ENCODE measurements at places on chromosomes 1 and 21.

GRCh38 chr1:161020509-161021164 is at the start of gene F11R:
TSS of gene F11R (minus strand) at chr1:161021152. CDS start at chr1:161021073, 79 bp downstream.
- peak; percentile 41 for DNase-seq

DNA sequence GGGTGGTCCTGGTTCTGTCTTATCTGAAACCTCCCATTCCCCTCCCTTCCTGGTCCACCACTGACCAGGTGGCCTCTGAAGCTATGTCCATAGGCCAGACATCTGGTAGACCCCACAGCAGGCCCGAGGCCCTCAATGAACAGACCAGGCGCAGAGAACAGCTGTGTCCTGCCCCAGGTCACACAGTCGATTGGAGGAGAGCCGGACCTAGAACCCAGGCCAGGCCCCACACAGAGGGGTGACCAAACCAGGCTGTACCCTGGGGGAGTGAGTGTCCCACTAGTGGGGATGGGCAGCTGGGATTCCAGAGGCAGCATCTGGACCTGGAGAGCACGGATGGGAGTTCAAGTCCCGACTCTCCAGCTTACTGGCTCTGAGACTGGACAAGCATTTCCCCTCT is 29.2 kb downstream of the RNU1-1 start:
- no peak for DNase-seq

- DNase-seq, result no peak
These were observed 12.3 kb downstream of the MACF1 start for GRCh38 chr1:39216771-39217170.

GRCh38 chr21:32083197-32083596 is 195.7 kb downstream of the MIS18A start:
- peak; percentile 67 for DNase-seq

DNA sequence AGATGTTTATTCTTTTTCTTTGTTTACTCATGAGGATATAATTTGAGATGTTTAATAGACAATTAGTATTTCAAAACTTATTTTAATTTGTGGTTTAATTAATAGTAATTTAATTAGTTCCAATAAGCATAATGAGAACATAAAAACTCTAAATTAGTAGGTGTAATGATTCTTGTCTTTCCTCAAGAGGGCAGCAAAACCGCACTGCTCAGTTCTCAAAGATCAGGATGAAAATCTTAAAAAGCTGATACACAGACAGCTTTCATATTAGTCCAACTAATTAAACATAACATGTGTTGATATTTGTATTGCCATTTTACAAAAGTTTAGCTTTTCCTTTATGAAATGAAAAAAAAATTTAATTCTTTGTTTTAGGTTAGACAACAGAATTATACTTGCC is 106.7 kb upstream of the C21orf91 start:
- DNase-seq, result no peak

DNA sequence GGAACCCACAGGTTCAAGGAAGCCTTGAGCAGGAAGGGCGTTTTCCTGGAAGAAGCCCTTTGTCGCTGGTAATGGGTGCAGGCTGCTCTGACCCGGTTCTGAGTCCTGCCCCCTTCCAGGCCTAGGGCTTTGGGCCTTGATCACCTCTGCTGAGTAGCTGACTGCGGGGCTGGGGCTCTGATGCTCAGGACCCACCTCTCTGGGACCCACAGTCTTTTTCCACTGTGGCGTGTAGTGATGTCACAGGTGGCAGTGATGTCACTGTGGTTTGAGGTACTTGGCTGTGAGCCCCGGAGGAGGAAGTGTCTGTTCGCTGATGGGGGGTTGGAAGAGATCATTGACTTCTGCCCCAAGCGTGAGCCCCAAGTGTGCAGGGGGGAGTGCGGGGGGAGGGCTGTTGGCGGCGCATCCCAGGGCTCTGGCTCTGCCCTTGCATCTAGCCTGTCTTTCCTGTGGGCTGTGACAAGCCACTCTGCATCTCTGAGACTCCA is 6.9 kb downstream of the TNFRSF1B start:
- DNase-seq, result no peak

DNA sequence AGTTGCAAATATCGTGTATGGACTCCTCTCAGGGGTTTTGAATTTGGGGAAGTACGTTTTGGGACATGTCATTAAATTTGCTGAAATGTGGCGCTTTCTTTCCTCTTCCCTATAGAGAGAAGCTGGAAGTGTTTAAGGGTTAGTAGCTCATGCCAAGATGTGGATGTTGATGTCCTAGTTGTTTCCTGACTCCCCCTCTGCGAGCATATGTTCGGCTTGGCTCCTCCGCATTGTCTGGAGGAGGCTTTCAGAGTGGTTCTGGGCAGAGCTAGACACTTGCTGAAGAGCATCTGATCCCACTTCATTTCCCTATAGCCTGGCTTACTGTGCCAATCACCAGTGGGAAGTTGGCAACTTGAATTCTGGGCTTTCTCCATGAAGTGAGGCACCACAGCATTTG is 347.4 kb upstream of the B3GALT2 start:
- DNase-seq, result no peak

DNA sequence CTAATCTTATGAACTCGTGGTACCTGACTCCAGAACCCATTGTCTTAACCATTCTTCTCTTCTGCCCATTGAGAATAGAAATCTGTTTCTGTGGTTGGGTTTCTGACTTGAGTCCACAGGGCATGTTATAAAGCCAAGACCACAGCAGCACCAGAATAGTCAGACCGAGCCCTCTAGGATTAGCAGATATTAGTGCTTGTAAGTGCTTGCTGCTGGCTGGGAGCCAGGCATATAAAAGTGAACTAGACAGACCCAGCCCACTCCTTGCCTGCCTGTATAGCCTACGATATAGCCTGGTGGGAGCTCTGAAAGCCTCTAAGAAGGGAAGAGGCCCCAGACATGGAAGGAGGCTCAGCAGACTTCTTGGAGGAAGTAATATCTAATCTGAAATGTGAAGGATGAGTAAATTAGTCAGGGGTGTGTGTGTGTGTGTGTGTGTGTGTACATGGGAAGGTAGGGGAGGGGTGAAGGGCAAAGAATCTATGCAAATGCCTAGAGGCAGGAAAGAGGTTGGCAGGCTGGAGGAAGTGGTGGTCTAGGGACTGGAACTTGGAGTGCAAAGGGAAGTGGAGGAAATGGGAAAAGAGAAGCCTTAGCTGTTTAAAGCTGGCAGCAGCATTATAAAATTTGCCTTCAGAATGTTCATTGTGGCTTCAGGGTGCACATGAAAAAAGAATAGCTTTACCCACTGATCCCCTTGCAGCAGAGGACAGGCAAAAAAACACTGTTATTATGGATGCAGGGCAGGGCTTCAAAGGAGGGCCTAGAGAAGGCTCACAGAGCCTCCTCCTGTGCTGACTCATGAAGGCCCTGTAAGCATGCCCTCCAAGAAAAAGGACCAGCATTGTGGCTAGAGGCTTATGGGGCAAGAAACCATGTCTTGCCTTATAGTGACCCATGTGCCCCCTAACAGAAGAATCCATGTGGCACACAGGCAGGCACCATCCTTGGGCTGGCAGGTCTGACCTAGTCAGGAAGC is 169.2 kb downstream of the LMX1A start:
- no peak for DNase-seq

DNA sequence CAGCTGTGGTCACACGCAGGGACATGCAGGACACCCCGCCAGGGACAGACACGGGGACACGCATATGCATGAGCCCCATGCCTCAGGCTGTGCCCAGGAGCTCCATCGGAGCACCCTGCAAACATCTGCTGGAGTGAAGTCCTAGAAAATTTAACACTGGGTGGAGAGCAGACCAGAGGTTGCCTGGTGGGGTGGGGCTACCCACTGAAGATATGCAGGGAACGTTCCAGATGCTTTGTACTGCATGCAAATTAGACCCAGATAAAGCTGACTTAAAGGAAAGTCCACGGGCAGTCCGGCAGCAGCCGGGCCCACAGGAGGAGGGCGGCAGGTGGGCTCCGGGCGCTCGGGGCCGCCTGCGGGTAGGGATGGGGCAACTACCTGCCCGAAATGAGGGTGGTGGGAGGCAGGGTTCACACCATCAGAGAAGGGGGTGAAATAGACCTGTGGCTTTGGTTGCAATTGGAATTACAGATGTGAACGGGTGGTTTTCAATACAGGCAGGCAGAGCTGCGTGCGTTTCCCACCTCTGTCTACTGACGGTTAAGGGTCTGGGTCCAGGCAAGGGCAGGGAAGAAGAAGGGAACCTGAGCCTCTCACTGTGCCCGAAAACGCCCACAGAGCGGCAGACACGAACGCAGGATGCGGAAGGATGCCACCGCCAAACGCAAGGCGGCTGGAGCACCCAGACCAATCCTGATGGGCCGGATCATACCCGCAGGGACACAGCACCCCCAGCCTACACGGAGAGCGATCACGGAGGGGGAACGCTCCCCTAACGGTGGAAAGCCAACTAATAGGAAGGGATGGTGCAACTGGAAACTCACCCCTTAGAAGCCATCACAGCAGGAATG is 21.0 kb downstream of the CFAP74 start:
- peak; percentile 83 for DNase-seq

DNA sequence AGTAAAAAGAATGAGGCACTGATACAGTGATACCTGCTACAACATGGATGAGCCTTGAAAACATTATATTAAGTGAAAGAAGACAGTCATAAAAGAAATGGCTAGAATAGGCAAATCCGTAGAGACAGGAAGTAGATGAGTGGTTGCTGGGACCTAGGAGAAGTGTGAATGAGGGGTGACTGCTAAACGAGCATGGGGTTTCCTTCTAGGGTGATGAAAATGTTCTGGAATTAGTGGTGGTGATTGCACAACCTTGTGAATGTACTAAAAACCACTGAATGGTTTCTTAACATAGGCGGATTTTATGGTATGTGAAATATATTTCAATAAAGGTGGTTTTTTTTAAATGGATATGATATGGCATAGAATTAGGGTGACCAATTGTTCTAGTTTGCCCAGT is 12.6 kb upstream of the SERINC2 start:
- DNase-seq, result no peak

DNA sequence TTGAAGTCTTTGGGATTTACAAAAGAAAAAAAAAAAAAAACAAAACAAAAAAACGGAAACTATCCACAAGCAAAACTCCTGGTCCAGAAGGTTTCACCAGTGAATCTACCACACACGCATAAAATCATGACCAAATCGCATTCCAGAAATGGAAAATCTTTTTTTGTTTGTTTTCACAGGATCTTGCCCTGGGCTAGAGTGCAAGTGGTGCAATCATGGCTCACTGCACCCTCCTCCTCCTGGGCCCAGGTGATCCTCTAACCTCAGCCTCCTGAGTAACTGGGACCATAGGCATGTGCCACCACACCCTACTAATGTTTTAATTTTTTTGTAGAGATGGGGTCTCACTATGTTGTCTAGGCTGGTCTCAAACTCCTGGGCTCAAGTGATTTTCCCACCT is 100.5 kb downstream of the DYRK1A start:
- no peak for DNase-seq

DNA sequence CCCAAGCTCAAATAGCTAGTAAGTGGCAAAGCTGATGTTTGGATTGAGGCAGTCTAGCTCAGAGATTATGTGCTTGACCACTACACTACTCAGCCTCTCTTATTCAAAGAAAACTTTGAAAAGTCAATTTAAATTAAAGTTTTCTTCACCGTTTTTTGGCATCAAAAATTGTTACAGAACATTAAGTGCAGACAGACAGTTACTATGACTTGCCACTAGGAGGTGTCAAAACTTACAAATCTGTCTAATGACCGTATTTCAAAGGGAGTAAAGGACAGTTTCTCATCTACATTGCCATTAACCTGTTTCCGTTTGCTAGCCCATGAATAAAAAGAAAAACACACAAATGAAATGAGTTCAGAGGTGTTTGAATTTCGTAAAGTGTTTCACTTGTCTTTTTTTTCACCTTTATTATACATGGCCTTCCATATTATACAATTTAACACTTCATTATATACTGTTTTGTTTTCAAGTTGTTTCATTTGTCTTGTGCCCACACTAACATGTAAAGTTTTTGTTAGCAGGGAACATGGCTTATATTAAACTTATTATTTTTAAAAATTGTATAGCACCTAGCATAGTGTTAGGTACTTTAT is 57.4 kb upstream of the MTF2 start:
- DNase-seq, result peak; percentile 54

DNA sequence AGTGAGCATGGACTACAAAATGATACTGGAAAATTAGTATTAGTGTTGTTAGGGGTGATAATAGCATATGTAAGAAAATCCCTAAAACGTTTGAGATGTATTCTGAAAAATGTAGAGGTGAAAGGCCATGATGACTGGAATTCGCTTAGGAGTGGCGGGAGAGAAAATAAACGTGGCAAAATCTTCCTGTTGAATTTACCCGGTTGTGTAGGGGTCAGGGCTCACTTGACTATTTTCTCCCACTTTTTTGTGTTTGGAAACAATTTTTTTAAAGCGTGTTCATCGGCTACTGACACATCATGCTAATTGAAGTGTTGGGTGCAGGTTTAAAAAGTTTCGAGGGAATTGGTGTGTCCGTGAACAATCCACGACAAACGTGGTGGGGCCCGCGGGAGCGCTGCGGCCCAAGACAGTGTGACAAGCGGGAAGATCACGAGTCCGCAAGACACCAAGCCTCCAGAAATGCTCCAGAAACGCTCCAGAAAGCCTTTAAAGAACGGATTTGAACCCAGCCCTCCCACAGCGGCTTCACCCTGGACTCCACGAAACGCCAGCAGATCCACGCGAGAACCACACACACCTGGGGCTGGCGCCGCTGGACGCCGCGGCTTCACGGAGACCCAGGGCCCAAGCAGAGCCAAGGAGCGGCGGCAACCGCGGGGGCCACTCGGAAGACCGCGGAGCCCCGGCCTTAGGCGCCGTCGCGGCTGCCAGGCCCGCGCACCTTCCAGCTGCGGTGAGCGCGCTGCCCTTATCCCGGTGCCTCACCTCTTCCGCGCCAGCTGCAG is 573 bp downstream of the PSMG1 start:
- DNase-seq, result no peak

- DNase-seq, result no peak
These were observed 158.8 kb downstream of the KCNT2 start for GRCh38 chr1:196449460-196449859.

- no peak for DNase-seq
These were observed 205.1 kb upstream of the RUNX1 start for GRCh38 chr21:35254006-35254764.

DNA sequence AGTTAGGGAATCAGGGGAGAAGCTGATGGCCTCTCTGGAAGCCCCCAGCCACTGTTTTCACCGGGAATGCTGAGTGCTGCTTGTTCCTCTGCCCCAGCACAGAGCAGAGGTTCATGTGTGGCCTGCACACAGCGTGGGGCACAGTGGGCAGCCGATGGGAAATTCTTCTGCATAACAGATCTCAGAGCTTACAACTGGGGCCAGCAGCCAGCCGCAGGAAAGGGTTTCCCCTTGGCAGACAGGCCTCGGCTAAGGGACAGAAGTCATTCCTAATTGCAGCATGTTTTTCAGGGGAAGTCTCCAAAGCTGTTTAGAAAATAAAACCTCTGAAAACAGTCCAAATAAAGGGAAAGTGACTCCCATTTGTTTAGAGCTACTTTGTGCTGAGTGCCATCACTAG is 22.6 kb downstream of the HMGB4 start:
- DNase-seq, result no peak

GRCh38 chr1:156104861-156105832 is 9.4 kb upstream of the LMNA start:
- DNase-seq, result no peak

GRCh38 chr1:27298632-27299384 is 23.2 kb upstream of the TMEM222 start:
- peak; percentile 67 for DNase-seq
